Vagina (tissue), 2 donors: ENCODE measurements at places on chromosomes 16 and 17. TPM values are rescaled to one million over a fixed set of nuclear protein-coding genes. Genes with fewer than 3 reads are reported as not detected.

- no peak for DNase-seq
Measured at GRCh38 chr16:49901711-49902110, 45.8 kb upstream of the ZNF423 start.

DNA sequence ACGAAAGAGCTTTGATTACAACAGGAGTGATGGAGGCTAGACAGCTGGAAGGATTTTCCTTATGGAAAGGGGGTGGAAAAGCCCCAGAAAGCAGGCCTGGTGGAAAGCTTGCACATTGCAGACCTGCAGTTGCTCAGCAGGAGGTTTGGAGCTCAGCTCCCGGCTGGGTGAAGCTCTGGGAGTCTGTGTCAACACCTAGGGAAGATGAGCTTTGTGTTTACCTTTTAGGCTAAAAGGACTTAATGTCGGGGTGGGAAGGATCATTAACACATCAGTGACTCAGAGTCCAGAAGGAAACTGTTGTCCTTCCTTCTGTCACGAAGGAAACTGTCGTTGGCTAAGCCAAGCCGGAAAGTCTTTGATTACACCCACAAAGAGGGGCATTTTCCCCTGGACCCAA, 48.2 kb downstream of the RAP1GAP2 start:
- no peak for DNase-seq

- no peak for DNase-seq
Measured at GRCh38 chr17:3695129-3695722, 729 bp downstream of the P2RX5 start.

CAMTA2 gene
- 36.3 TPM for total RNA-seq

DNA sequence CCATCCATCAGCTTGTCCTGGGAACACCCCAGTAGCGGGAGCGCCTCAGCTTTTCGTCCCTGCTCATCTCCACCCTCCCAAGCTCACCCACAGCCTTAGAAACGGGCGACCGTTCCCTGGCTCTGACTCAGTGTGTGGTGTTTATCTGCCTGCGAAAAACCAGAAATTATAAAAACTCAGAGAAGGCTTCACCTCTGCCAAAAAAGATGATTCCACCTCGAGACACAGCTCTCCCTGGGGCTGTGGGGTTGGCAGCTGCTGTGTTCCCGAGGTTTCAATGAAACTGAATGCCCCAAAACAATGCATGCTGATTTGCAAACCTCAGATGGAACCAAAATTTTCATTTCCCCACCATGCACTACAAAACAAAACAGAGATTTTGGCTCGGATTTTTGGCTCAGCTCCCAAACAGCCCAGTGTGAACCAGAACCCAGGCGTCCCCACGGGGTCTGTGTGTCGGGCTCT, 62.4 kb upstream of the MED9 start:
- DNase-seq = no peak

- DNase-seq = no peak
Measured at GRCh38 chr17:17952691-17953090, 19.5 kb downstream of the TOM1L2 start.

DNA sequence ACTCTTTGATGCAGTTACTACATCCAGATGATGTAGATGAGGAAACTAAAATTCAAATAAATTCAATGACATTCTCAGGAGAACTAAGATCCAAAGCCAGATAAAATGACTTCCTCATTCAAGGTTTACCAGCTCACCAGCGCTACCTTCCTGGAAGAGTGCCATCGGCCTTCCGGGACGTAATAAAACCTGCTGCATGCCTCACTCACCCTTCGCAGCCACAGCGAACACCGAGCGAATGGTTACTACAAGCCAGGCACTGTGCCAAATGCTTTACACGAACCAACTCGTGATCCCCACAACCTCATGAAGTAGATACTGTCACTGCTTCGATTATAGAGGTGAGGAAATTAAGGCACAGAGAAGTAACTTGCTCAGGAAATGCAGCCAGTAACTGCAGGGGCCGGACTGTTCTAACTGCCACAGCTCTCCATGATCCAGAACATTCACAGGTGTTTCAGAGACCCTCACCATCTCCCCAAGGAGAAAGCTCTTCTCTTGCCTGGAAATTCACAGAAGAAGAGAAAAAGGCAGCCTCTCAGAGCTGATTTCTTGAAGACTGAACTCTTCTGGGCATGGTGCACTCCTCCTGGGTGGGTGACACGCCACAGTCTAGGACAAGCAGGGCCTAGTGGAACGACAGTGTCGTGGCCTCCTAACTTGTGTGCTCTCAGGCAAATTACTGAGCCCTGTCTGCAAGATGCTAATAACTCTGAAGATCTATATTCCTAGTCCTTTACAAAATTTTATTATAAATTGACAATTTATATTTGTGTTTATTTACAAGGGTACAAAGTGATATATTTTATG, 46.8 kb downstream of the HIC1 start:
- no peak for DNase-seq
